ENCODE measurements at places on chromosomes 7 and 10.

- DNase-seq = no peak
Measured at GRCh38 chr10:117461766-117462423, 80.7 kb upstream of the EMX2 start.

DNA sequence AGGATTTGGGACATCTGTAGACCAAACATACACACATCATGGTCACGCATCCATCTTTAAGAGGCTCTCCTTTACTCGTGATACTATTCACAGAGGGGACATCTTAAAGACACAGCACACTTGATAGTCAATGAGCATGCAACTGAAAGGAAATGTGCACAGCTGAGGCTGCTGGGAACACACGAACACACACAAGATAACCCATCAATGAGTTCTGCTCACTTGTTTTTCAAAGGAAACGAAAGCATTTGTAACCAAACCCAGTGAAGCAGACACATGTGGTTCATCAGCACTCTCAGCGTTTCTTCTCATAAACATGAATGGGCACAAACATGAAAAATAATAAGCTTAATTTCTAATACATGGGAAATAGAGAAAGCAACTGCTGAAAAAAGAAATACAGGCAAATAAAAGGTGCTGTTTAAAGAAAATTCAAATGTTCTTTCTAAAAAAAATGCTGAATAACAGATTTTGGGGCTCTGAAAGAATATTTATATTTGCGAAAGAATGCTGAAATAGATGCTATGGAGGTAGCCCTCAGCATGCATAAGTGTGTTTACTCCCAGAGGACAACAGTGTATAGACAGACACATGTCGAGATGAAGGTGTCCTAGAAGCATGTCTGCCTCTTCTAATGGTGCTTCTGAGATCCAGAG is 59.7 kb upstream of the LAMB4 start:
- DNase-seq = no peak

DNA sequence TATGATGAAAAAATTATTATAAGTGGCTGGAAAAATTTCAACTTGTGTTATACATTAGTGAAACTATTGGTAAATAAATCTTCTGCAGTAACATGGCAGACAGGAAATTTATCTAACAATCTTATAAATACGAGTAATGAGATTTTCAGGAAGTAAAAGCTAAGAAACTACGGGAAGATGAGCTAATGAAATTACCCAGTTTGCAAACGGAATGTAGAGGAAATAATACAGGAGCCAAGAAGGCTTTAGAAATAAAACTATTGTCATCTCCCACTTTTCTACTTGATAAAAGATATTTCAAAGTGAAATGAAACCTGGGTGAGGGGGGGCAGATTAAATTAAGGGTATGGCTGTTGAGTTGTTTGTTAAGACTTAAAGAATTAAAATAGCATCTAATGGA is 332.5 kb upstream of the SORCS1 start:
- no peak for DNase-seq

DNA sequence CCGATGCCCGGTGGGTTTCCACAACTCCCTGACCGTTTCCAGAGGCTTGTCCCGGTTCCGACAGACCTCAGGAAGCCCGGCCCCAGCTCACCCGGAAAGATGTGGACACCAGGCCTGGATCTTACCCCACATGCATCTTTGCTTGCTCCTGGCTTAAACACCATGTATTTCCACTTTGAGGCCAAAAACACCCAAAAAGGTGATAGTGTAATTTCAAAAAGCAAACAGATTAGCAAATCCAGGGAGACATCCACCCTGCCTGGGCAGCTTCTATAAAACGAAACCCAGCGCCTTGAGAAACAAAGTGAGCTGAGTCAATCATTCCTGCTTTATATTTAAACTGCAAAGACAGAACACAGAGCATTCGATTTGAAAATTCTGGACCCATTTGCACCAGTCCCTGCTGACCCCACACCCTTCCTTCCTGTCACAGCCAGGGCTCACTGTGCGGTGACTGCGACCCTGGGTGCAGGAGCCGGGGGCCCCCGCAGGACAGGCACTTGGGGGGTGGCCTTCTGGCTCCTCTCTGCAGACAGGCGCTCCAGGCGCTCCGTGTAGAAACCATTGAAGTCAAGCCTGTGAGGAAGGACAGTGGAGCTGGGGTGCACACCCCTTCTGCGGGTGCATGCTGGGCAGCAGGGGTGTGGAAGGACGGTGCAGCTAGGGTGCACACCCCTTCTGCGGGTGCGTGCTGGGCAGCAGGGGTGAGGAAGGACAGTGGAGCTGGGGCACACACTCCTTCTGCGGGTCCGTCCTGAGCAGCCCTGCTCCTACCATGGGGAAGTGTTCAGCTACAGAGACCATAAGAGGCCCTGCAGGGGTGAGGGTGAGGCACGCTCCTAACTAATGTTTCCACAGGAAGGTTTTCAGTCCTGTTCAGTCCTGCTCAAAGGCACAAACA is 2.9 kb upstream of the ADAM8 start:
- DNase-seq = no peak

All from activated naive CD4-positive, alpha-beta T cell treated with Interleukin-2 at 50 U/mL for 16 hours (primary cell).